Hypothalamus (tissue), 51 donors: ENCODE measurements at places on chromosomes 6 and 20.
A peak's percentile ranks its signal among the peaks of the same experiment; 100 is the strongest.

DNA sequence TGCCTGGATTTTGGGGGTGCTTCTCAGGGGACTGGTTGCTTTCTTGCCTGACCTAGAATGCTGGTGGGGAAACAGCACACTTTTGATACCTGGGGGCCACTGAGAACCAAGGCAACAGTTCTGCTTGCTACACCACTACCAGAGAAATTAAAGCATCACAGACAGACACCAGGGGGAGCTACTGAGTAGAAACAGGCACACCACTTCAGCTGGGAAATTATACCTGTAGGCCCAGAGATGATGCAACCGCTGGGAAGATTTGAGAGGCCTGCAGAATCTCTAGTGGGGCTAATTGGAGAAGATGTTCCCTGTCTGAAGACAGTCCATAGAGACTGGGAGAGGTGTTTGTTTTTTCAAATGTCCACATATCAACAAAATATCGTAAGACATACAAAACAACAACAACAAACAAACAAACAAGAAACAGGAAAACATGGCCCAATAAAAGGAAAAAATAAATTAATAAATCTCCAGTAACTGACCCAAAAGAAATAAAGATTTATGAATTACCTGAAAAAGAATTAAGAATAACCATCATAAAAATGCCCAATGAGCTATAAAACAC lies 129.4 kb upstream of the RIN2 start:
- no peak for DNase-seq

GRCh38 chr6:10404799-10405512 lies 9.9 kb downstream of the TFAP2A start:
- DNase-seq, result no peak

GRCh38 chr6:111615916-111616612 lies 10.4 kb upstream of the TRAF3IP2 start:
- no peak for DNase-seq

DNA sequence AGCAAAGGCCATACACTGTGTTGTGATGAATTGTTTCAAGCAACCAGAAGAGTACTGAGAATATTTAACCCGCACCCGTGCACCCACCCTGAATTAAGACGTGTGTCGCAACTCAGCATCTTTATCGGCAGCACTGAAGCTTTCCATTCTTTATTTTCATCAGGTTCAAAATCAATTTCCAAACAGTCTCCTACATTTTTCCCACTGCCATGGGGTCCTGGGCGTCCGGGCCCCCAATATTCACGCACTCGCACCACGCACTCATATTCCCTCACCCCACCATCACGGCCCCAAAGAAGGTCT lies 1.8 kb downstream of the LTB start:
- no peak for DNase-seq

DNA sequence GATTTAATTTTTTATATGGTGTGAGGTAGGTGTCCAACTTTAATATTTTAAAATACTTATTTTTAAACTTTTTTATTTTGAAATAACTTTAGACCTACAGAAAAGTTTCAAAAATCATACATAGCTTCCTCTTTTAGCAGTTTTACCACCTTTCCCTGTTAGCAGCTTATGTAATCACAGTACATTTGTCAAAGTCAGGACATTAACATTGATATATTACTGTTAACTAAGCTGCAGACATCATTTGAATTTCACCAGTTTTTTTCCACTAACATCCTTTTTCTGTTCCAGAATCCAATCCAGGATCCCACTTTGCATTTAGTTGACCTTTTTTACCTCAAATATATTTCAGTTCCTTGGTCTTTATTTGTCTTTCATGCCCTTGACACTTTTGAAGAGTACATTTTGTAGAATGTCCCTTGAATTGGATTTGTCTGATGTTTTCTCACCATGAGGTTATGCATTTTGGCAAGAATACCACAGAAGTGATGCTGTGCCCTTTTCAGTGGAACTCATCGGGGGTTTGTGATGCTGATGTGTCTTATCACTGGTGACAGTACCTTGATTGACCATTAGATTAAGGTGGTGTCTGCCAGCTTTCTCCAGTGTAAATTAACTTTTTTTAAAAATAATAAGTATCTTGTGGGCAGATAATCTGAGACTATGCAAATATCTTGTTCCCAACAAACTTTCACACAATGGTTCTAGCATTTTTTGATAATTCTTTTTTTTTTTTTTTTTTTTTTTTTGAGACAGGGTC lies 33.4 kb downstream of the TTLL9 start:
- no peak for DNase-seq

DNA sequence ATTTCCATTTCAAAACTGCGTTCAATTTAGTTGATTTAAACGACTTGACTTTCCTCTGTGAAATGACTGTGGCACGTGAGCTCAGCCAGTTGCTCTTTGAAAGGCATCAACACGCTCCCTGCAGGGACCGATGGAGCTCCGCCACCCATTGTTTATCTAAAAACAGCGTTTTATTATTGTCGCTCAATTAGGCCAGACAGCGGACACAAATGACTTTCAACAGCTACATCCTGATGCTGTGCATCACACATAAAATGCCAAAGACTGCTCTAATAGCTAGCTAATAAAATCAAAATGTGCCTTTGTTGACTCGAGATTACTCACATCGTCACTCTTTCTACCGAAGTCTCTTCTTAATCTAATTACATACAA lies 332.5 kb downstream of the CD83 start:
- no peak for DNase-seq

- DNase-seq, result peak; percentile 47
These were observed 2.1 kb upstream of the TMEM151B start for GRCh38 chr6:44268095-44268628.

- no peak for DNase-seq
These were observed 44.4 kb downstream of the MAP3K4 start for GRCh38 chr6:161035981-161036263.

GRCh38 chr6:61810047-61810446 lies 476.0 kb downstream of the KHDRBS2 start:
- no peak for DNase-seq

DNA sequence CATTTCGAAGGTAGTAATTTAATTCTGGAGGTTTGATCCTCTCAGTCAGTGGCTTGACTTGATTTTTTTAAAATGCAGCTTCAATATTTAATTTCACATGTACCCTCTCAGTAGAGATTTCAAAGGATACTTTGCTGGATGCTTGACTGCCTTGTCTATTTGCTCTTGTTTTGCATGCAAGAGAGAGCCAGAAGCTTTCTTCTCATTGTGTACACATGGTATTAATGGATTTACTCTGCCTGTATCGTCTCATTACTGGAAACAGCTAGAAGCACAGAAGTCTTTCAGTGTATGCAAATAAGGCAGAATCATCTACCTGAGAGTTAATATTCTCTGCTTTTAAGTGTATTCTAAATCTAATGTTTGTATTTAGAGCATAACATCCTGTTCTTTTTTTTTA lies 84.3 kb upstream of the FOXO3 start:
- DNase-seq, result no peak

DNA sequence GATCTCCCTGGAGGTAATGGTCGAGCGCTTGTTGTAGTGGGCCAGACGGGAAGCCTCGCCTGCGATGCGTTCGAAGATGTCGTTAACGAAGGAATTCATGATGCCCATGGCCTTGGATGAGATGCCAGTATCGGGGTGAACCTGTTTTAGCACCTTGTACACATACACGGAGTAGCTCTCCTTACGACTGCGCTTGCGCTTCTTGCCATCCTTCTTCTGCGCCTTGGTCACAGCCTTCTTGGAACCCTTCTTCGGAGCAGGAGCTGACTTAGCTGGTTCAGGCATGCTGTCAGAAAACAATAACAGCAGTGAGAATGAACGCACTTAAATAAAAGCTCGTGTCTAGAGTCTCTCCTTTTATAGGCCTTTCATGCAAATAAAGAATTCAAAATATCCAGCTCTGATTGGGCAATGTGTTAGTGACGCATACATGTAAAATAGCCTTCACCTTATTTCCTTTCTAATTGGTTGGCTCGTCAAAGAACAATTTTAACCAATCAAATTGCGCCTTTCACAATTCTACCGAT lies 129.2 kb downstream of the HFE start:
- DNase-seq, result peak; percentile 12

DNA sequence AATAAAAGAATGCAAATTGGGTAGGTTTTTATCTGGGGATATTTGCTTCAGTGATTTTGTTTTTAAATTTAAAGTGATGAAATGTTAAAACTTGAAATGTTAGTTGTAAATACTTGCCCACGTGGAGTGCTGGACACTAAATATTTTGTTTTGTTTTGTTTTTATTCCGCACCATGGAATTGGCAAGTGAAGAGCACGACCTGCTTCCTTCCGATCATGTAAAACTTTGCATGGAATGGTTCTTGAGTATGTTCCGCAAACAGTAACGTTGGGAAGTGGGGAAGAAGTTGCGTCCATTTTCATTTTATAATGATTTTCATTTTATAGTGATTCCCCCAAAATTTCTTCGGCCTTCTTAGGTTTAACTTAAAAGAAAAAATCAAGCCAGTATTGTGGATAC lies 765 bp downstream of the IRAK1BP1 start:
- no peak for DNase-seq

- DNase-seq, result no peak
These were observed 972 bp upstream of the PHF3 start for GRCh38 chr6:63634630-63635029.

DNA sequence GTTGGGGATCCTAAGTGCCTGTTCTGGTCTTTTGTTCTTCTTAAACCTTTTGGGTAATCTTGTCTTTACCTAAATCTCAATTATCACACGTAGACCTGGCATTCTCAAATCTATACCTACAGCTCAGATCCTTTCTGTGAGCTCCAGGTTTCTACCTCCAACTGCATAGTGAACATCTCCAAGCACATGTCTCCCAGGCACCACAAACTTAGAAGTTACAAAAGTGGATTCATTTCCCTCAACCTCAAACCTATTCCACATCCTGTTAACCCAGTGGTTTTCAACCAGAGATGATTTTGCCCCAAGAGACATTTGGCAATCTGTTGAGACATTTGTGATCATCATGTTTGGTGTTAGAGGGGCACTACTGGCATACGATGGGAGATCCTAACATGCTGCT lies 183.5 kb downstream of the TENT5A start:
- no peak for DNase-seq

GRCh38 chr6:136012198-136012887 lies 160.8 kb downstream of the PDE7B start:
- DNase-seq, result no peak

DNA sequence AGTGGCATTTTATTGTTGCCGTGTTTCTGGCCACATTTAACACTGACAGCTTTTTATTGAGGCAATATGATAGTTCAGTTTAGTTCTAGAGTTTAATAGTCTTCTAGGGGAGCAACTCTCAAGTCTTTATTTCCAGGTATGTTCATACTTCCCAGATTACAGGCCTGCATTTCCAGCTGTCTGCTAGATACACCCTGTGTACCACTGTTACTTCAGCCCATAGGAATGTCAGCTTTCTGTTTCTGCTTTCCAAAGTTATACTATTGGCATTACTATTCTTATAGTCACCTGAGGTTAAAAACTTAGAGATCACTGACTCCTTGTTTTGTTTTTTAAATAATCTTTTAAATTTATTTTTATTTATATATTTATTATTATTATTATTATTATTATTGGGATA lies 7.6 kb downstream of the ZNF451 start:
- no peak for DNase-seq

GRCh38 chr6:36216559-36216958 lies 20.0 kb downstream of the BRPF3 start:
- DNase-seq, result no peak

- DNase-seq, result no peak
These were observed 23.8 kb downstream of the FOXC1 start for GRCh38 chr6:1633366-1634021.

- no peak for DNase-seq
These were observed 317.1 kb upstream of the HSF2 start for GRCh38 chr6:122082370-122082769.

DNA sequence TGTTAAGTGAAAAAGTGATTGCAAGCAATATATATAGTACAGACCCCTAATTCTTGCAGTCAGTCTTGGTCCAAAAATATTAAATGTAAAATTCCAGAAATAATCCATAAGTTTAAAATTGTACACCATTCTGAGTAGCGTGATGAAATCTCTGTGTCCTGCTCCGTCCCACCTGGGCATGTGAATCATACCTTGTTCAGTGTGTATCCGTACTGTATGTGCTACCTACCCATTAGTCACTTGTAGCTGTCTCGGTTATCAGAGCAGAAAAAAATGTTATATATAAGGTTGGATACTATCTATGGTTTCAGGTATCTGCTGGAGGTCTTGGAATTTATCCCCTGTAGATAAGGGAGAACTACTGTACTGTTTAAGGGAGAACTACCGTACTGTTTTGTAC lies 16.3 kb downstream of the IRAK1BP1 start:
- no peak for DNase-seq

DNA sequence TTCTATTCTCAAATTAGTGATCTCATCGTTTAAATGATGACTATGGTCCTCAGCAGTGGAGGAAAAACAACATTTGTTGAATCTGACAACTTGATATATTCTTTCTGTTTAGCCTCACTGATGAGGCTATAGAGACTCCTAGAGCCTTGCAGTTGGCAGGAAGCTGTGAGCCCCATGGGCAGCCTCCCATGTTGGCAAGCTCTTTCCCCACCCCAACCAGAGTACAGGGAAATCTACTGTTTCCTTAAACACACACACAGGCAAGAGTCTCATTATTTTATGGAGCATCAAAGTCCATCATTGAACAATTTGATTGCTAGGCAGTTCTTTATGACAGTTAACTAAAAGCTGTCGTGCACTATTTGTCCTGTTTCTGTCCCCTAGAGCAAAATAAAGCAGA lies 498.2 kb upstream of the CITED2 start:
- DNase-seq, result no peak

DNA sequence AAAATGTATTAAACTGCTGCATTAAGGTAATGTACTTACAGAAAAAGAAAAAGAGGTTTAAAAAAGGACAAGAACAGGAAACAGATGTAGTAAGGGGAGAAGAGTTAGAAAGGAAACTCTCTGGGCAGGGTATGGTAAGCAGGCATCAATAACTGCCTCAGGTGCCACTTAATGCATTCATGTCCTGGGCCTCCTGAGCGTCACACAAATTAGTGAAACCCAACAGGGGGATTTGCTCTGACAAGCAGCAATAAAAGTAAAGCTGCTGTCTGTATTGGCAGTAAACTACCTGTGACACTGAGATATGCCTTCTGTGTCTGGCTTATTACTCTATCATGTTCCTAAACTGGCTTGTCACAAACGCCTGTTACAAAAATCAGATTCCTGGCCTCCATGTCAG lies 1.5 kb upstream of the EFHC1 start:
- DNase-seq, result no peak

GRCh38 chr6:140602431-140603248 lies 1228.2 kb upstream of the CITED2 start:
- no peak for DNase-seq

DNA sequence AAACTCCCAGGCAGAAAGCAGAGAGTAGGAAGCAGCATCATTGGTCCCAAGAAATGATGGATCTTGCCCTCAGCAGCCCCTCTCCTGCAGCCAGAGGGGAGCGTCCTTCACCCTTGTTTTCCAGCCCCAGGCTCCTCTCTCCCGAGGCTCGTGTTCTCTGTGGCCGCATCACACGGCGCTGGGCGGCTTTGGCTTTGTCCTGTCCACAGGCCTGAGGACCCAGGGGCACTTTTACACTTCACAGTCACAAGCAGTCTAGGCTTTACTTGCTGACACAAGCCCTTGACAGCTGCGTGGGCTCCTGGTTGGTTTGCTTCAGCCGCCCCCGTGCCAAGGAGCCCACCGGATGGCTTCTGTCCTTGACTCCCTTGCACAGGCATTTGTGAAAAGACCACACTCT lies 175.4 kb upstream of the THBS2 start:
- no peak for DNase-seq
